Nephron progenitor cell (in vitro differentiated cells): ENCODE measurements at places on chromosomes 16 and 17.

- no peak for DNase-seq
Observed at GRCh38 chr17:42160531-42160910, 5.7 kb upstream of the RAB5C start.

GRCh38 chr17:43400943-43401717, 2.3 kb downstream of the ARL4D start:
- DNase-seq, result no peak

DNA sequence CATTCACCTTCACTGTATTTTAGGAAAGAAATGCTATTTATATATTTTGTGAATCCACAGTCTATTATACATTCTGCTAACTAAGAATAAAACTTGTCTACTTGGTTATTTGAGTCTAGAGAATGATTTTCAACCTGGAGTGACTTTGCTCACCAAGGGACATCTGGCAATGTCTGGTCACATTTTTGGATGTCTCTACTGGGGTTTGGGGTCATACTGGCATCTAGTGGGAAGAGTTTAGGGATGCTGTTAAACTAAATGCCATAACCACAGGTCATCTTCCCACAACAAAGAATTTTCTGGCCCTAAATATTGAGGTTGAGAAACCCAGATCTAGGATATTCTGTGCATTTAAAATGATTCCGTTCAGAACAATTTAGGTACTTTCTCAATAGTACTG, 26.0 kb downstream of the KCNJ16 start:
- no peak for DNase-seq

DNA sequence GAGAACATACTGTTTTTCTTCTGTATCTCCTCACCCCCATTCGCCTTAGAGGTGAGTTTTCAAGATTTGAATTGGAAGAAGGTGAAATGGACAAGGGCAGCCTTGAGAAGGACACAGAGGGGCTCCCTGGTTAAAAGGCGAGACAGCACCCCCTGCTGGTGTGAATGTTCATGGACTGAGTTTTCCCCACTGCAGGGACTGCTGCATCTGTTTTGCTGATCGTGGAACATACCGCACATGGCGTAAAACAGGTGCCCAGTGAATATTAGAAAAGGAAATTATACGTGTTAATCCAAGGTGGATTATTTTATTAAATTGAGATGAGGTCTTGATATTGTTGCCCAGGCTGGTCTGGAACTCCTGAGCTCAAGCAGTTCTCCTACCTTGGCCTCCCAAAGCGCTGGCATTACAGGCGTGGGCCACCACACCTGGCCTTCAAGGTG, 54.5 kb downstream of the NDE1 start:
- peak; percentile 84 for DNase-seq

DNA sequence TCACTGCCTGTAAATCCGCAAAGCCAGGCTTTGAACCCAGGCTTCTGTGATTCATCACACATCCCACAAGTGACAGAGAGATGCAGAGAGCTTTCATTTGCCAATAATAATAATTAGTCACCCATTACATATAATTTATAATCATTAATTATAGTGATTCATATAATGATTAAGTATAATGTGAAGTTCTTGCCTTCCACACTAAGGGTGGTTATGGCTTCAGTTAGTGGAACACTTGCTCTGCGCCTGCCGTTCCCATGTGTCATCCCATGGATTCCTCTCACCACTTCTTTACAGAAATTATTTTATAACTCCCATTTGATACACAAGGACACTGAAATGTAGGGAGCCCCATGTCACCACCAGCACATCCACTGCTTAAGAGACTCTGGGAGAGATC, 39.8 kb upstream of the XYLT1 start:
- DNase-seq, result no peak

DNA sequence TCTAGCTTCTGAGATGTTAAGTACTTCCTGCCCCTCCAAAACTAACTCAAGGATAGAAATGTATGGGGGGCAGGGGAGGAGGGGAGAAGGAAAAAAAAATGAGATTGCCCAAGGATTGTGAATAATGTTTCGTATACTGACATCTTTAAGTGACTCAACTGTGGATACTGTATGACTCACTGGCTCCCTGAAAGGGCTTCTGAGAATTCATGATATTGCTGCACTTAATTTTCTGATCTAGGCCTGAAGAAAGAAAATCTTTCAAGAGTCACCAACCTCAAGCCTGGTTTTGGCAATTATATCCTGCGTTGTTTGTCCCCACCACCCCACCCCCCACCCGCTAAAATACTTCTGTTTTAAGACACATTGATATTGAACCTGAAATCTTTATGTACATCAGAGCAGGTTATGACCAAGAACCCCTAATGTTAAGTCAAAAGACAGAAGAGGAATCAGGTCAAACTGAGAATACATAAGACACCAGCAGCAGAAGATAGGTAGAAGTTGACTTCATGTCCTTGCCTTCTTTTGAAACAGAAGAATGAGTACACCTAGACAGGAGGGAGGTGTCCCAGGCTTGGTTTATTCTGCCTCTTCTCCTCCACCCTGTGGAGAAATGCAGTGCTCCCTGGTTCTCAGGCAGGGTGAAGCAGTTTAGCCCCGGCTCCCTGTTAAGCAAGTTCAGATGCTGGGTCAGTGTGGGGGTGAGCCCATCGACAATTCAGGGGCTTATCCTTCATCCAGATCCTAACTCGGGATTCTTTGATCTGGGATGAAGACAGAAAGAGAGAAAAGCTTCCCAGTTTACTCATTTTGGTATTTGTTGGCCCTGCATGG, 3.3 kb upstream of the FBXL20 start:
- DNase-seq, result no peak

GRCh38 chr17:59842901-59843652, 49.7 kb downstream of the TUBD1 start:
- DNase-seq, result no peak
